Muscle of leg (tissue), 16 donors: ENCODE measurements at places on chromosomes 6 and 20.
A peak's percentile ranks its signal among the peaks of the same experiment; 100 is the strongest.

DNA sequence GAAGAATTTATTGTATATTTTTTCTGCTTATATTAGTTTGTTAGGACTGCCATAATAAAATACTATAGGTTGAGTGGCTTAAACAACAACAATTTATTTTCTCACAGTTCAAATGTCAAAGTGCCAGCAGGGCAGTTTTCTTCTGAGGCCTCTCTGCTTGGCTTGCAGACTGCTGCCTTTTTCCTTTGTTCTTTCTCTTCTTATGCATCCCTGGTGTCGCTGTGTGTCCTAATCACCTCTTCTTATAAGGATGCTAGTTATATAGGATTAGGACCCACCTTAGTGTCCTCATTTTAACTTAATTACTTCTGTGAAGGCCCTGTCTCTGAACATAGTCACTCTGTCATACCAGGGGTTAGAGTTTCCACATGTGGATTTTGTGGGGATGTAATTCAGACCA lies 354.4 kb downstream of the NKAIN2 start:
- DNase-seq = no peak

- DNase-seq = no peak
These were observed 14.0 kb upstream of the MAP7 start for GRCh38 chr6:136564180-136564579.

- DNase-seq = peak; percentile 11
These were observed 16.9 kb downstream of the UCKL1 start for GRCh38 chr20:63939061-63939935.

GRCh38 chr6:164321297-164321696 lies 906.8 kb downstream of the QKI start:
- DNase-seq = no peak

- no peak for DNase-seq
These were observed 194.3 kb upstream of the MARCKS start for GRCh38 chr6:113662688-113663333.

DNA sequence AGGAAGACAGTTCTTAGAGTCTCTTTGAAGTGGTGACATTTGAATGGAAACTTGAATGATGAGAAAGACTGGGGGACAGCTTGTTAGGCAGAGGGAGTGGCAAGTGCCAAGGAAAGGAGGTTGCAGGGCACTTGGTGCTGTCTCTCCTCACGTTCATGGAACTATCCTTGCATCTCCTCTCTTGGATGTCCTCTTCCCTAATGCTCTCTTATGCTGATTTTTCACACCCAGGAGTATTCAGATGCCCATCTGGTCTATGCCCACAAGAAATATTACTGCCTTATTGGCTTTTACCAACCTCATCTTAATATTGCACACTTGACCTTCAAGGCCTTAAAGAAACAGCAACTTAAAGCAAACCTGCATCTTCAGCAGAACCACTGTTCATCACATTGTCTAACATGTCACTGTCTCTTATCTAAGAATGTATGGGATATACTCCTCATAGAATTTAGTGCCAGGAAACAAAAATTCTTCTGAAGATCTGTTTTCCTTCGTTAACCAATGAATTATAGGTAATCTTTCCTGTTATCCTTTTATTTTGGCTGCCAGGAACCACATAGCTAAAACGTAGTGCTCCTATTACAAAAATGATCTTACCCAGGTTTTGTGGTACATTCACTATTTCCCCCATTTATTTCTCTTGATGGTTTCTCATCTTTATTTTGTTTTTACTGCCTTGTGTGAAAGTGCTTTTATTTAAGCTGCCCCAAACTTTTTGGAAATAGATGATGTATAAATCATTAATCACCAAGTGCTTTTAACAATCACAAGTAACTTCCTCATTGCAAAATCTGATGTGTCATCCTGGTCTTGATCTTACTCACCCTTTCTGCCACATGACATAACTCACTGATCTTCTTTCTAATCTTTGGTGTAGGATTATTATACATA lies 12.8 kb downstream of the RGS17 start:
- no peak for DNase-seq

- DNase-seq = no peak
These were observed 55.9 kb upstream of the KCNK16 start for GRCh38 chr6:39378175-39378959.

- peak; percentile 14 for DNase-seq
These were observed 87.5 kb upstream of the SYNDIG1 start for GRCh38 chr20:24381886-24382285.

DNA sequence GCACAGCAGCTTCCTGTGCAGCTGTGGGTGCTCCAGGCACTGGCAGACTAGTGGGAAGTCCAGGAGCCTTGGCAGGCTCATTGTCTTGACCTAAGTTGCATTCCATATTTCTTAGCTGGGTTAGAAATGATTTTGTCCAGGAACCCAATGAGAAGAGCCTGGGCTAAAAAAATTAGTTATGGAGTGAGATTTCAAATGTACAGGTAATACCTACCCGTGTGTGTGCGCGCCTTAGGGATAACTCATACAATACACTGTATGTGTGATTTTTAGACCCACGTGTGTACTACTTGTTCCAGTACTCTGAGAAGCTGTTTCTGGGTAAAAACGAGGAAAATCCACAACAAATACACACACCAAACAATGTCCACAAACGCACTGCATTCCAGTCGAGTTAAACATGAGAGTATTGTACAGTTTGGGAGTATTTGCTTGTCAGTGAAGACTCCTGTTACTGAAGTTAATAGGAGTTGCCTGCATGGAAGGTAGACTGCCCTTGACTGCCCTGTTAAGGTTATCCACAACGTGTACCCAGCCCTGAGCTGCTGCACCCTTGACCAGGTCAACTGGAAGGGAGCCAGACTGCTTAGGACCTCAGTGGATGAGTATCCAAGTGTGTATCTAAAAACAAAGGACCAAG lies 1.4 kb downstream of the PAQR8 start:
- no peak for DNase-seq

DNA sequence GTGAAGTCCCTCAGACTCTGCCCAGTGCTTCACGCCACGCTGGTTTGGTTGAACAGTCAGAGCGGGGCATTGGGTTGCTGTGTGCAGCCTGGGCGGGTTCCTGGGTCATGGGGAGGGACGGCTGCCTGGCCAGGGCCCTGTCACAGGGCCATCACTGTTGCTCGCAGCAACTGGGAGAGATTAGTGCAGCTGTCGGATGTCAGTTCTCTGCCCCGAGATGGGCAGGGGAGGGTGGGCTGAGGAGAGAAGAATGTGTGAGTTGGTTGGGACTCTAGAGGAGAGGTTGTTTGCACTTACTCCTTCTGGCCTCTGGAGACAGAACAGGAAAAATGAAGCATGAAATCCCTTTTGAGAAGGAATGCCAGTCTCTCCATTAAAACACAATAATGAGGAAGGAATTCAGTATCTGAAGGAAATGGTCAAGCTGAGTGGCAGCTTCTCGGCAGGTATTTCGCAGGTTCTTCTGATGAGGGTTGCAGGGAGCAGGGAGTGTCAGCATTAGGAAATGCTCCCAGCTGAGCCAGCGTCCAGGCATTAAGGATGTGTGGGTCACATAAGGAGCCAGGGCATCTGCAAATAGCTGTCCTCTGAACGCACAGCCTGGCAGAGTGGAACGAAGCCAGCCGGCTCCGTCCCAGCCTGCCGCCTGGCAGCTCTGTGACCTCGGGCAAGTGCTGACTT lies 95.9 kb downstream of the SSR1 start:
- DNase-seq = peak; percentile 91

DNA sequence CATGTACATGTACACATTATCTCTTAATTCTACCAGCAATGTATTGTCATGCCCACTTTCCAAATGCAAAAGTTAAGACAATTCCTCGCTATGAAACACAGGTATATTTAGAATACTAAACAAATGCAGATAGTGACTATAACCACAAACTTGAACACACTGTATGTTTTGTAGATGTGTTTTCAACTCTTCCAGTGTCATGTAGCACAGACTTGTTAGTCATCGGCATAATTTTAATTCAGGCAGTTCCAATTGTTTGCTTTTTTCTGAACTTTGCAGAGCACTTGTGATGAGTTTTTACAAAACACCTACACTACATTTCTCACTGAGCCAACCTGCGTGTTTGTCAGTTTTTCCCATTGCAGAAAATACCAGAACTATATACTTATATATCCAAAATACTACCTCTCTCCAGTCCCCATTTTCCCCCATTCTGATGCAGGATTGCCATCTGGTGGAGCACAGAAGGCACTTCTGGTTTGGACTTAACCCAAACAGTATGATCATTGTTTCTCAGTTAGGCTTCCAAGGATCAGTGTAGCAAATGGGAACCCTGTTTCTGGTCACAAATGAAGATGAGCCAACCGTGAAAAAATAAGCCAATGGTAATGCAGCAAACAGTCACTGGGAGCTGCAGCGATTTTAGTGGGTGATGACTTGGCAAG lies 143.4 kb downstream of the ADGRB3 start:
- peak; percentile 79 for DNase-seq

GRCh38 chr6:42049116-42049809 lies 1.1 kb upstream of the TAF8 start:
- no peak for DNase-seq
